ENCODE measurements at places on chromosomes 3 and 15.

GRCh38 chr3:64265646-64266045, 40.4 kb upstream of the PRICKLE2 start:
- no peak for DNase-seq

DNA sequence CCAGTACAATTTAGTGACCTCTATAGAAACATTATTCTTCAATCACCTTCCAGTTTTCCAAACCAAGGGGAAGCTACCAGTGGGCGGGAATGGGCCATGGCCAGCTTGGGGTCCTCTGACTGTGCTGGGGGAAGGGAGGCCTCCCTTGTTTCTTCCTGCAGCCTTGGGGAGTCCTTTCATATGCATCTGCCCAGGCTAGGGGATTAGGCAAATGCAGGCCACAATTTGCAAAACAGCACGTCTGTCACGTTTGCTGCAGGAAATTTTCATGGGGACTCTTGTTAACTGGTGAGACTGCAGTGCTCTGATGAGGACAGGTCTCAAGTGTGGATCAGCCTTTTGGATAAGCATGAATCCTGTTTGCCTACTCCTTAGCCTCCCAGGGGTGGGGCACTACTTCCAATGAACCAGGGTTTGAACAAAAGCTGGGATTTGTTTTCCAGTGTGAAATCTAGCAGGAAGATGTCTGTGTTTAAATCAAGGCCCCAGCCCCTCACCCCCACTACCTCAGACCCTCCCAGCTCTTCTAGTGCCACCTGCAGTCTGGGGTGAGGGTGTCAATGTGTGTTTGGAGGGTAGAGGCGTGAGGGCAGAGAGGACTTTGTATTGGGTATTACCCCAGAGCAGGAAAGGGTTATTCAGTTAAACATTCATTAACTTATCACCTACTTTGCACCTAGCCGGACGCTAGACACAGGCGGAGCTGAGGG, 219.9 kb downstream of the OPA1 start:
- no peak for DNase-seq

DNA sequence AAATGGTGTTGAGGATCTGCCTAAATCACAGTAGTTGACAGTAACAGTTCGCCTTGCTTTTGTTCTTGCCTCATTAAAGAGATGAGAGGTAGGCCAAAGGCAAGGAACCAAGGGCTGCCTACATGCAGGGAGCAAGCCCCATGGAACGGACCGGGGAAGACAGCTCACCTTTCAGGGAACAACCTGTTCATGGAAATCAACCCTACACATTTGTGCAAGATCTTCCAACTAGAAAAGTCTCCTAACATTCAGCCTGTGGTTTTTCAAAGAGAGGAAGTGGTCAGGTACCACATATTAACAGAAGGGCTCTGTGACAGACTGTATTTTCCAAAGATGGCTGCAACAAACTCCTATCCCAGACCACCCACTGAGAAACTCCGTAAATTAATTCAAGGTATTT, 1031.8 kb upstream of the NR2F2 start:
- no peak for DNase-seq

GRCh38 chr3:168863561-168863960, 767.8 kb upstream of the GOLIM4 start:
- no peak for DNase-seq
